Dorsolateral prefrontal cortex (tissue), 122 donors: ENCODE measurements at places on chromosomes 7 and 10. TPM values are rescaled to one million over a fixed set of nuclear protein-coding genes. Genes with fewer than 3 reads are reported as not detected.

CXCL12 gene
- total RNA-seq = 36.3 TPM

ERVW-1 gene
- total RNA-seq = not detected

CEP55 gene
- not detected for total RNA-seq

ZSCAN25 gene
- total RNA-seq = 18.9 TPM

FKBP6 gene
- total RNA-seq = not detected
